ENCODE measurements at places on chromosomes 11 and 22.

DNA sequence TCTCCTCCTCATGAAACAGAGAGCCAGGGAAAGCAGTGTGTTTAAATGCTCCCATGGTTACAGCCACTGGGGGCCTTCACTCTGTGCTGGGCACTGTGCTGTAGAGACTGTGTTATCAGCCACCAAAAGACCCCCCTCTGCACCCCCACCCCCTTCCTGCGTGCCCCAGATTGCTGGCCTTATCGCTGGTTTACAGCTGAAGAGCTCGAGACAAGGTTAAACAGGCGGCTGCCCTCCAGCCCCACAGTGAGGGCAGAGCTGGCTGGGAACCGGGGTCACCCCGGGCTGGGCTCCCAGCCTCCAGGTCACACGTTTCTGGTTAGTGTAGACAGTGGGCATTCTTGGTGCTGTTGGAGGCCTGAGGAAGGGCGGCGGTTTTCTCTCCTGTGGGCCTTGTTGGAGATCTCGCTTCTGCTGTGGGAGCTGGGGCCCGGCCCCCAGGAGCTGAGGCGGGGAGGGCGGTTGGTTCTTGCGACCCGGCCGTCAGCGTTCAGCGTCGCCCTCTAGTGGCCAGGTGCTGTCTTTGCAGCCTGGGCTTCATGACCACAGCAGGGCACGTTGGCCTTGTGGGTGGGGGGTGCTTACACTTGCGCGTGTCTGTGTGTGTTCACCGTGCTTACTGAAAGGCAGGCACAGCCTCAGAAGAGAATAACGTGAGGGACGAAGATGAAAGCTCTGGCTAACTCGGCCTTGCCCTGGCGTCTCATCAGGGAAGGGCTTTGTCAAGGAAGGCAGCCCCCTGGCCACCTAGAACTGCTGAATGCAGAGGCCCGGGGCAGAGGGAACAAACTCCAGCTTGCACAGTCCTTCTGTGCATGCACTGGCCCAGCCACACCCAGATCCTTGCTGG is 40.8 kb downstream of the TBC1D22A start:
- DNase-seq, result peak; percentile 84

- no peak for DNase-seq
Observed at GRCh38 chr11:110984147-110984546, 261.4 kb upstream of the POU2AF2 start.

- peak; percentile 52 for DNase-seq
Observed at GRCh38 chr11:57885298-57886050, 123.9 kb downstream of the CTNND1 start.

DNA sequence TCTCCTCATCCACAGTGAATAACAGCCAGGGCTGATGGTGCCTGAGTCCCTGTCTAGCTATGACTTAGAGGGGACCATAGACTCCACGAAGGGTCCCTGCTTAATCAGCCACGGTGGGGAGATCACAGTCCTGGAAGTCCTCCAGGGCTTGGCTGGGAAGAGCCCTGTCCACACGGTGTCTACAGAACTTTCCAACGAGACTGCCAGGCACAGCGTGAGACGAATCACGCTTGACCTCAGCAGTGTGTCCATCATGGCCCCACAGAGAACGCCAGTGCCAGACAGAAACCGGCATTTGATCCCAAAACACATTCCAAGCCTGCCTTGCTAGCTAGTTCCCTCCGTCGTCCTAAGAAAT is 143.4 kb downstream of the CRYBB2 start:
- no peak for DNase-seq

- no peak for DNase-seq
Observed at GRCh38 chr22:20563466-20563906, 56.1 kb downstream of the MED15 start.

DNA sequence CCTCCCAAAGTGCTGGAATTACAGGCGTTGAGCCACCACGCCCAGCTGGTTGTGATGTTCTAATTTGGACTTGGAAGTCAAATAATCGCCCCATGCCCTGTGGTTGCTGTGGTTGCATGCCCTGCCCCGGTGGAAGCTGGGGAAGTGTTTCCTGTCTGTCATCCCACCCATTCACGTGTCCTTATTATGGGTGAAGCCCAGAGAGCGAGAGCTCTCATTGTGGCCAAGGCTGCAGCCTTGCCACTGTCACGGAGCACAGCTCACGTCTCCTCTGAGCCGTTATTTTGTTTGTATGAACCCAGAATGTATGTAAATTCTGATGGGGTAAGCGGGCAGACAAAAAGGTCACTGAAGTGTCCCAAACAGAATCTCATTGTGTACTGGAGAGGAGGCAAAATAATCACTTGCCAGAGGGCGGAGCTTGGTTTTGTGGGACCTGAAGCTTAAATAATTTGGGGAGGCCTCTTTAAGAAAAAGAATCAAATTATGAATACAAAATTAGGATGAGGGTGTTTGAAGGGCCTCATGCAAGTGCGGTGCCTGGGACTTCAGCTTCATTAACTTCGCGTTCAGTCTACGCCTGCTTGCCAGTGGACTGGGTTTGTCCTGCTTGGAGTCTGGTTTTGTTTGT is 25.8 kb upstream of the TREH start:
- peak; percentile 56 for DNase-seq

GRCh38 chr11:88544656-88545280 is 207.2 kb upstream of the CTSC start:
- no peak for DNase-seq

- no peak for DNase-seq
Observed at GRCh38 chr11:92787638-92788037, 181.8 kb upstream of the MTNR1B start.

- DNase-seq, result peak; percentile 20
Observed at GRCh38 chr11:60263402-60263801, 17.1 kb upstream of the MS4A4A start.

- DNase-seq, result peak; percentile 36
Observed at GRCh38 chr11:33835143-33835878, 56.6 kb downstream of the LMO2 start.

DNA sequence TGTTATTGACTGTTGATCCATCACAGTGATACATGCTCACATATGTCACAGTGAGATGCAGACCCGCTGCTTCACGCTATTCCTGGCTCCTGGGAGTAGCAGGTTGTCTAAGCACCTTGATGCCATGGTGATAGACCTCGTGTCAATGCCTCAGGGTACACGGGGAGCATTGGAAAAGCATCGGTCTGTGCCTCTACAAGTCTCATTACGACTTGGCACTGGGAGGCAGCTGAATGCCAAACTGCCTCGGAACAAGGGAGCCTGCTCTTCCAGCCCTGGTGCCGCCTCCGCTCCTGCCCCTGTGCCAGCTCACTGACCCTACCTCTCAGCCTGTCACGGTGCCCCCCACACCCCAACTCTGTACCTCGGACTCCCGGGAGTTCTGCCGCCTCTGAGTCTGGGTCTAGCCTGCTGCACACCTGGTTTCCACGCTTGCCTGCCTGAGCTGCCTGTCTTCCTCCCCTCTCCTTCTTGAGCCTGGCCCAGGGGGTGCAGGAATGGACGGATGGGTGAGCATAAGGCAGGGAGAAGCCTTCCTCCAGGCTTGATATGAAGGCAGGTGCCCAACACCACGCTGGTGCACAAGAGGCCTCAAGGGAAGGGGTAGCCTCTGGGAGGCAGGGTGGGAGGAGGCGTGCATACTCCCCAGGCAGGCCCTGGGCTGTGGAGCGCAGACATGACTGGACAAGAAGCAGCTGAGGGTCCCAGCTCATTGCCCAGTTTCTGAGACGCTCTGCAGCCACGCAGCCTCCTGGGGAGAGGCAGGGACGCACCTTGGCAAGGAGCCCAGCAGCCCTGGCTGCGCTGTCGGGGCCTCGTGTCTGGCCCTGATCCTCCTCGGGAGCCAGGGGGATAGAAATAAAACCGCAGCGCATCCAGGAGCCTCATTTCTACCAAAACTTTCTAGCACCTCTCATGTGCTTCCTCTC is 1.8 kb upstream of the NFAM1 start:
- DNase-seq, result no peak

DNA sequence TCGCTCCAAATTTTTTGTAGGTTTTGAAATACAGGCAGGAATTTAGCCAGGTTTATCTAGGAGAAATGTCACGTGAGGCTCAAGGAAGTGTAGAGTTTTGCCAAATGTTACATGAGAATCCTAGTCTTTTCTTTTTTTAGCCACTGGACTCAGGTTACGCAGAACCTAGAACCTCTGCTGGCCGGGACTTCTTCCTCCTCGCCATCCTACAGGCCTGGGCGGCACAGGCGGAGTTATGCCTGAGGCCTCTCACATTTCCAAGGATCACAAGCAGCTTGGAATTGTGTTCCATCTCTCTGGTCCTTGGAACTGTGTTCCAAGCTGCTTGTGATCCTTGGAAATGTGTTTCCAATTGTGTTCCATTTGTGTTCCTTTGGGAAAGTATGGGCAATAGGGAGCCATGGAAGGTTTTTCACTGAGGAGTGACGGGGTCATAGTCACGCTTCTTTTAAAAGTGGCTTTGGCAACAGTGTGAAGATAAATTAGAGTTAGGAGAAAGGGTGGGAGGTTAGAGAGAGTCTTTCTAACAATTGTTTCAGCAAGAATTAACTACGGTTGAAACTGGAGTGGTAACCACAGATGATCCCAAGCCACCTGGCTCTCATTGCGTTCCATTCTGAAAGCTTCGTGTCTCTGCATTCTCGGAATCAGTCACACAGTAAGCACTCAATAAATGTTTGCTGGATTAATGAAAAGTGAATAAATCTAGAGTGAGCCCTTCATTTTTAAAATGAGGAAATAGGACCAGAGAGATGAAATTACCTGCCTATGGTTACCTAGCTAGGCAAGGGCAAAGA is 12.5 kb upstream of the POU2AF1 start:
- DNase-seq, result no peak

DNA sequence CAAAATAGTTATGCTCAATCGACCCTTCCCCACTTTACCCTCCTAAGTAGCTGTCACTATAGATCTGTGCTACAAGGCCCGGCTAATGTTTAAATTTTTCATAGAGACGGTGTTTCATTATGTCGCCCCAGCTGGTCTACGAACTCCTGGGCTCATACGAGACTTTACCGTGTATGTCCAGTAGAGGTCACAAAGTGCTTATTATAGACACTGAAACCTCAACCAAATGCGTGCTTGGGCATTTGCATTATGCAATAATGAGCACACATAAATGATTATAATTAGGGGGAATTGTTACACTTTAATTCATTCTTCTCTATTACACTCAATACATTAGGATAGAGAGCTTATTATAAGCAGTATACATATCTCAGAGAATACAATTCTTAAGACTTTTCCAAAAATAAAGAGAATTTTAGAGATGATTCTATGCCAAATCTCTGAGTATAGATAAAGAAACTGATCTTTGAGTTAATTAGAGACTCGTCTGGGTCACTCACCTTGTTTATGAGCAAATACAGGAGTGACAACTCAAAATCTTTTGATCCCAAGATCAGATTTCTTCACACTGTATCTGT is 12.5 kb upstream of the MRPL16 start:
- peak; percentile 84 for DNase-seq

GRCh38 chr11:10412266-10412665 is 42.8 kb upstream of the AMPD3 start:
- no peak for DNase-seq

GRCh38 chr11:16287630-16288280 is 68.6 kb downstream of the SOX6 start:
- no peak for DNase-seq

- DNase-seq, result no peak
Observed at GRCh38 chr11:58334708-58335107, 24.2 kb downstream of the OR5B17 start.

GRCh38 chr11:72704028-72704782 is 30.0 kb upstream of the PDE2A start:
- DNase-seq, result no peak

Measured in common myeloid progenitor, CD34-positive (primary cell).